ENCODE measurements at places on chromosomes 11 and 22.
A peak's percentile ranks its signal among the peaks of the same experiment; 100 is the strongest.

- no peak for DNase-seq
Observed at GRCh38 chr22:42797011-42797410, 60.1 kb downstream of the ARFGAP3 start.

DNA sequence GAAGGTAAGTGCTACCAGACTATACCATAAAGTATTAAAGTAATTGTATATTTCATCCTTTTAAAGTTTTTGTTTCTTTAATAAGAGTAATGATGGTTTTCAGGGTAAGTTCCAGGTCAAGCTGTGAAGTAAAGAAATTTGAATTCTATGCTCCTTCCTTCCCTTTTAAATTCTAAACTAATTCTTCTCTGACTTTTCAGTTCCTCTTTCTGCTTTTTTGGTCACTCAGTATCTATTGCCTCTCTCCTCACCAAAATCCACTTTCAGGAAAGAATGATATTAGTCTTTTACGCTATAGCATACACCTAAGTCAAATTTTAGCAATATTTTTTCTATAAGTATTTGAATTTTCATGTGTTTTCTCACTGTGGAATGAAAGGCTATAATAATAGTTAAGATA is 8.2 kb downstream of the MMP8 start:
- no peak for DNase-seq

DNA sequence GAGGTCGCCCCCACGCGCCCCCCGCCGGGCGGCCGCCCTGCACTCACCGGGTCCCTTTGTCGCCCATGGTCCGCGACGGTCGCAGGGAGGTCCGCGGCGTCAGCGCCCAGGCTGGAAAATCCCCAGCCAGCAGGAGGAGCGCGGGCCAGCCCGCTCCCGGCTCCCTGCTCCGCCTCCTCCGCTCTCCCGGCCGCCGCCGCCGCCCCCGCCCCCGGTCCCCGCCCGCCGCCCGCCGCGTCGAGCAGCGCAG is at the start of gene ARRB1:
ARRB1 (minus strand) TSS at position 121 of the 250 bp plus-strand sequence; CDS start at position 67, 54 bp downstream.
- DNase-seq, result peak; percentile 80

DNA sequence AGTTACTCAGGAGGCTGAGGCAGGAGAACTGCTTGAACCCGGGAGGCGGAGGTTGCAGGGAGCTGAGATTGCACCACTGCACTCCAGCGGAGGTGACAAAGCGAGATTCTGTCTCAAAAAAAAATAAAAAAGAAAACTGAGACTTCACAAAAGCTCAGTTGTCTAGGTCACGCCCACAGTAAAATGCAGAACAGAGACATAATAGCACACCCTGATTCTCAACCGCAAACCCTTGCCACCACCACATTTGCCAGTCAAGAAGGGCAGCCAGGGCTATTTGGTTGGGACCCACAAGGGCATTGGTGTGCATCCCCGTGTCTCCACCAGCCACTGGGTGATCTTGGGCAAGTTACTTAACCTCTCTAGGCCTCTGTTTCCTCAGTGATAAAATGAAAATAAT is 25.4 kb downstream of the CREB3L1 start:
- DNase-seq, result no peak

GRCh38 chr11:34439610-34440198 is 970 bp downstream of the CAT start:
- DNase-seq, result no peak

GRCh38 chr11:65613091-65613928 is 711 bp downstream of the MAP3K11 start:
- no peak for DNase-seq

GRCh38 chr11:65506290-65506771 is 7.5 kb downstream of the MALAT1 start:
- no peak for DNase-seq

- no peak for DNase-seq
Observed at GRCh38 chr22:19085233-19085718, 36.9 kb downstream of the DGCR2 start.

DNA sequence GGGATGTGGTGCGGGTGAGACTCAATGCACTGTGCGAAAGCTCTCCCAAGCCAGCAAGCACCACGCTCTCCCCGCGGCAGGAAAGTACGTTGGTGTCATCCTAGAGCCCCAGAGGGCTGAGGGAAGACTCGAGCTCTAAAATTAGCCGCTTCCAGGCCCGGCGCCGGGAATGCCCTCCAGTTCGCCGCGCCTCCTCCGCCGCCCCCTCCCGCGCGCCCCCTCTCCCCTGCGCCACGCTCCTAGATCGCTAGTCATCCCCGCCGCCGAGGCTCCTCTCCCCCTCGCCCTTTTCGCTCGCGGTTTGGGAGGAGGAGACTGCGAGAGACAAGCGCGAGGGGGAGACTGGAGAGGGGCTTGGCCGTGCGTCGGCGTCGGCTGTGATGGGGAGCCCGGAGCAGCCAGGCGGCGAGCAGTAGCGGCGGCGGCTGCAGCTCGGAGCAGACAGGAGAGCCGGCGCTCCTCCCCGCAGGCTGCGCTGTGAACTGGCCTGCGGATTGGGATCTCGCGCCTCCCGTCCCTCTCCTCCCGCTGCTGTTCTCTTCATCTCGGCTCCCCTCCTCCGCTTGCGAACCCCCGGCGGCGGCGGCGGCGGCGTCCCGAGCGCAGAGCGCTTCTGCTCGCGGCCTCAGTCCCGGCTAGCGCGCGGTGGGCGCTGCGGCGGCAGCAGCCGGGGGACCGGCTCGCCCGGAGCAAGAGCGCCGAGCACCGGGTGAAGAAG is at the start of gene FAT3:
FAT3 (plus strand) TSS at position 412 of the 718 bp plus-strand sequence. CDS start 127,295 bp downstream, outside the sequence.
- peak; percentile 95 for DNase-seq

DNA sequence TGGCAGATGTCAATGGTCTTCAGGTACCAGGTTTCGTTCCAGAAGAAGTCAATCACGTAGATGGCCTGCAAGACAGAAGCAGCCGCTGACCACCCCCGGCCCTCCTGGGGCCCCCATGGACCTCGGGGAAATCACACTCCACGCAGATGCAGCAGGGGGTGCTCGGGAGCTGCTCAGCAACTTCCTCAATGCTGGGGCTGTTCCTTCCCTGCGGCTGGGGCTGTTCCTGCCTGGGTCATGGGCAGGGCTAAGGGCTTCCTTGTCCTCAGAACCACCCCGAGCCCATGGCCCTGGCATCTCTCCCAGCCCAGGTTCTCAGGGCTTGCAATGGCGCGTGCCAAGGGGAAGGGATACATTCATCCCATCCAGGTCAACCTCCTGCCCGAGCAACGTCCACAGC is 10.3 kb downstream of the DHCR7 start:
- no peak for DNase-seq

DNA sequence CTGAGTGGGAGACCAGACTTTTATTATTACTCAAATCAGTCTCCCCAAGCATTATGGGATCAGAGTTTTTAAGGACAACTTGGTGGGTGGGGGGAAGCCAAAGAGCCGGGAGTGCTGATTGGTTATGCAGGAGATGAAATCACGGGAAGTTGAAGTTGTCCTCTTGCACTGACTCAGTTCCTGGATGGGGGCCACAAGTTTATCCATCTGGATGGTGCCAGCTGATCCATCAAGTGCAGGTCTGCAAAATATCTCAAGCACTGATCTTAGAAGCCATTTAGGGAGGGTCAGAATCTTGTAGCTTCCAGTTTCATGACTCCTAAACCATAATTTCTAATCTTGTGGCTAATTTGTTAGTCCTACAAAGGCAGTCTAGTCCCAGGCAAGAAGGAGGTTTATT is 53.5 kb upstream of the LMO1 start:
- DNase-seq, result no peak

GRCh38 chr11:22920939-22921565 is 60.8 kb upstream of the CCDC179 start:
- DNase-seq, result peak; percentile 75

DNA sequence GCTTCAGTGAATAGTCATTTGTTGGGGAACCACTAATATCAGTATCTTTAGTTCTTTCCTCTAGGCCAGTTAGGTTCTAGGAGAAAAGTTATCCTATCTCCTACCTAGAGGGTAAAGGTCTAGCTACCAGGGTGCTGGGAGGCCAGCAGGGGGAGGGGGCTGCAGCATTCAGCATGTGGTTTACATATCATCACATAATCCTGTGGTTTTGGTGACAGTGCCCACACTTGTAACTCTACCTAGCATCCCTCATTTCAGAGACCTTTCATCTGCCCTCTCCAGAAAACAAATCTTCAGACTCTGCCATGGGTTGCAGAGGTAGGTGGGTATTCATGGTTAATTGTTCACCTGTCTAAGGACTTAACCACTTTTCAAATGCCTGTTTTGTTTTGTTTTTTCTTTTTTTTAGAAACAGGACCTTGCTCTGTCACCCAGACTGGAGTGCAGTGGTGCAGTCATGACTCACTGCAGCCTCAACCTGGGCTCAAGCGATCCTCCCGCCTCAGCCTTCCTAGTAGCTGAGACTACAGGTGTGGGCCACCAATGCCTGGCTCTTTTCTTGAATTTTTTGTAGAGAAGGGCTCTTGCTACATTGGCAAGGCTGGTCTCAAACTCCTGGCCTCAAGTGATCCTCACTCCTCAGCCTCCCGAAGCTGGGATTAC is 146.8 kb downstream of the ENTHD1 start:
- no peak for DNase-seq

GRCh38 chr11:27282806-27283205 is 80.2 kb downstream of the CCDC34 start:
- DNase-seq, result no peak

DNA sequence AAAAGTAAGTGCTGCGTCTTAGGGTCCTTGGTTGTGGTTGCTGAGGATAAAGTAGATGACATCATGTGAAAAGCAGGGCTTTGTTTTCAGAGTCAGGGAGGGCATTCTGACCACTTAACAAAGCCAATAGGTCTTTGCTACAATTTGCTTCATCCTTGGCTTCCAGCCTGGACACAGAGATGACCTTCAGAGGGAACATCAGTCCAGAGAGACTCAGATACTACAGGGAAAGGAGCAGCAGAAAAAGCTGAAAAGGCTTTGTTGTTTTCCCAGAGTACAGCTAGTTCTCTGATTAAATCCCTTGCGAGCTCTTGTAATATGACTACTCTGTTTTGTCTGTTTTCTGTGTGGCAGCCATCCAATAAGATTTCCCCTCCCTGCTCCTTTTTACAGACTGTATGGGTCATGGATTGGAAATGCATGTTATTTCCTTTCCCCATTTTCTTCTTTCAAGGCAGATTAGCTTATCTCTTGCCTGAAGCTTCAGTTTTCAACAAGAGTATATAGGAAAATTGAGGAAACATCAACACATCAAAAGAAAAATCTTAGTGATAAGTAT is 31.9 kb downstream of the ATG13 start:
- peak; percentile 67 for DNase-seq

GRCh38 chr11:46526216-46527215 is 67.3 kb downstream of the AMBRA1 start:
- no peak for DNase-seq
